ENCODE measurements at places on chromosomes 1 and 21.

DNA sequence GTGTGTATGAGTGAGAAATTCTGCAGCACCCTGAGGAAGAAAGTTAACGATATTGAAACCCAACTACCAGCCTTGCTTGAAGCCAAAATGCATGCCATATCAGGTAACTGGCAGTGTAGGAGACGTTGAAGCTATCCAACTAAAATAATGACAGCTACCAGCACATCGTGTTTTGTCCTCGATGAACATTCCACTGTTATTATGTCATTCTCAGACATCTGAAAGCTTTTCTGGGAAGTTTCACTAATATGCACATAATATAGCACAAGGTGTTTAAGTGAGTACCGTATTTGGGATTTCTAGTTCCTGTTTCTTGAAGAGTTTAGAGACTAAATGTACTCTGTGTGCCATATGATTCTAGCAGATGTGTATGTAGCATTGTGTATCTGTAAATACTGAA, 173.5 kb downstream of the DISC1 start:
- no peak for DNase-seq

DNA sequence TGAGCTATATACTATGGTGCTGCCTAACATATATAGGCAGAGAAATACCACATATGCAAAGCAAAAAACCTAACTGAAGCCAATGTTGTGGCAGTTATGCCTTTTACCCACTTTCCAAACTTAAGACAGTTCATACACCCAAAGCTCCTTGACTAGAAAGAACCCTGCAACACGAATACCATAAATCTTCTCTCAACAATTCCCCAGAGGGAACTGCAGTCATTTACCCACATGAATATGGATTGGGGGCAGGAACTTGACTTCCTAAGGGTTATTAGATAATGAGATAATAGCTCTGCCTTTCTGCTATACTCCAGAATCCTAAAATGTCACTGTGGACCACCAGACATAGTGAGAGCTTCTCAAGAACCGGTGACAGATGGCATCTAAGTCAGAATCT, 2.9 kb upstream of the ASPM start:
- DNase-seq = no peak

- no peak for DNase-seq
These were observed 496.8 kb upstream of the ZRANB2 start for GRCh38 chr1:71577451-71578131.

GRCh38 chr21:35699361-35699760, 361.0 kb downstream of the SETD4 start:
- DNase-seq = no peak

DNA sequence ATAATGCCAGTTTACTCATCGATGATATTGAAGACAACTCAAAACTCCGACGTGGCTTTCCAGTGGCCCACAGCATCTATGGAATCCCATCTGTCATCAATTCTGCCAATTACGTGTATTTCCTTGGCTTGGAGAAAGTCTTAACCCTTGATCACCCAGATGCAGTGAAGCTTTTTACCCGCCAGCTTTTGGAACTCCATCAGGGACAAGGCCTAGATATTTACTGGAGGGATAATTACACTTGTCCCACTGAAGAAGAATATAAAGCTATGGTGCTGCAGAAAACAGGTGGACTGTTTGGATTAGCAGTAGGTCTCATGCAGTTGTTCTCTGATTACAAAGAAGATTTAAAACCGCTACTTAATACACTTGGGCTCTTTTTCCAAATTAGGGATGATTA, 13.7 kb downstream of the GGPS1 start:
- no peak for DNase-seq

- DNase-seq = no peak
These were observed 105.7 kb downstream of the LRRC53 start for GRCh38 chr1:74406759-74407158.

DNA sequence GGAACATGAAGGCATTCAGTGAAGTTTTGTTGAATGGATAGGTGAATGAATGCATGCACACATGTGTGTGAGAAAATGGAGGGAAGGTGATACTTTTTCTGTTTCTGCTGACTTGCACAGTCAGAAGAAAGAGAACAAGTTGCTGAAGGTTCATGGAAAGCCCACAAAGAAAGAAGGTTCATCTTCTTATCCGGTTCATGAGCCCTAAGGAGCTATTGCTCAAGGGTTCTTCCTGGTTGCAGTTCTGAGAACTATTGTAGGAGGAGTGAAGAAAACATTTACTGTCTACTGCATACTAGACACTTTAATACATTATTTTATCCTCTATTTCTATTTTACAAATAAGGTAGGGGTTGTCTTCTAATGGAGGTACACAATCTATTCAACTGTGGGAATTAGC, 13.4 kb upstream of the NIBAN1 start:
- no peak for DNase-seq

DNA sequence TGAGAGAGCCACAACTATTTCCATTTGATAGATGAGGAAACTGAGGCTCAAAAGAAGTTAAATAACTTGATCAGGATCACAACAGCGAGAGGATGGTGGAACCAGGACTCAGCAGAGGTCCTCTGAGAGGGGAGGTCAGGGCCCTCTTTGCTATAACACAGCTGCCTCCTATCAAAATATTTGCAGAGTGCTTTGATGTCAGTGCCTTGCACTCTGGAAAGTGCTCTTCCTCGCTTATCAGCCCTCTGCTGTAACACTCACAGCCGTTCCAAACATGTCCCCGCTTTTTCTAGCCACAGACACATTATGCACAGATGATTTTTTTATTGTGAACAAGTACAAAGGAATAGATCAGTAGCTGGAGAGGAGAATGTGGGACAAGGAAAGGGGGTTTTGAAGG, 71.8 kb upstream of the ARHGAP29 start:
- no peak for DNase-seq

DNA sequence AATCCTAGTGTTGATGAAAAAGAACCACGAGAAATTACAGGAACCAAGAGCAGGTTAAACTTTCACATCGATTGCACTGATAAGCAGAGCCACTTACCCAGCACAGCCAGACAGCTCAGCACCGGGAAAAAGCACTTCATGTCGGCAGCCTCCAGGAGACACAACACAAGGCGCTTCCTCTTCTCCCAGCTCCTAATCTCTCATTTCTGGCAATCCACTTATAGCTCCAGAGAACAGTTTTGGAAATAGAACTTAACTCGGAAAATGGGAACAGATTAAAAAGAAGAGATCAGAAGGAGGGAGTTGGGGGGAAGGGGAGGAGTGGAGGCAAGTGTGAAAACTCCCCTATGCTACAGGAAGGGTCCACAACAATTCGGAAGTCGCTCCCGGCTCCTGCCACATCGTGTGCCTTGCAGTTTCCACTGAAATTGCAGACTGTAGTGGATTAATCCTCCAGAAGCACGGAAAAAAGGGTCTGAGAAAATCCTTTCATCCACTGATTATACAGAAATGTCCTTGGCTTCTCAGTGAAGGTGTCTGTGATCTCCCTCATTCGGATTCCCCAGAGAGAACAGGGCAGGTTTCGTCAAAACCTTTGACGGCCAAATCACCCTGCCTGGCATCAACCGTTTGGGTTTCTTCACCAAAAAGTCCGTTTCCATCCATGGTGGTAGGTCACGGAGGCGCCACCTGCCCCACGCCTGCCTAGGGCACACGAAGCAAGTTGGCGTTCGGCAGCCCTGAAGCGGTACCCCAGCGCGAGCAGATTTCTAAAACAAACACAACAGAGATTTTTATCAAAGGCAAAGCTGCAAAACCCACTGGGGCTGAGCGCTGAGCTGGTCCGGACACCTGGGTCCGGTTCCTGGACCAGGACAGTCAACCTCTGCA, 1.1 kb downstream of the IGSF3 start:
- no peak for DNase-seq

- DNase-seq = no peak
These were observed 149.2 kb downstream of the CACNA1E start for GRCh38 chr1:181632492-181632891.

DNA sequence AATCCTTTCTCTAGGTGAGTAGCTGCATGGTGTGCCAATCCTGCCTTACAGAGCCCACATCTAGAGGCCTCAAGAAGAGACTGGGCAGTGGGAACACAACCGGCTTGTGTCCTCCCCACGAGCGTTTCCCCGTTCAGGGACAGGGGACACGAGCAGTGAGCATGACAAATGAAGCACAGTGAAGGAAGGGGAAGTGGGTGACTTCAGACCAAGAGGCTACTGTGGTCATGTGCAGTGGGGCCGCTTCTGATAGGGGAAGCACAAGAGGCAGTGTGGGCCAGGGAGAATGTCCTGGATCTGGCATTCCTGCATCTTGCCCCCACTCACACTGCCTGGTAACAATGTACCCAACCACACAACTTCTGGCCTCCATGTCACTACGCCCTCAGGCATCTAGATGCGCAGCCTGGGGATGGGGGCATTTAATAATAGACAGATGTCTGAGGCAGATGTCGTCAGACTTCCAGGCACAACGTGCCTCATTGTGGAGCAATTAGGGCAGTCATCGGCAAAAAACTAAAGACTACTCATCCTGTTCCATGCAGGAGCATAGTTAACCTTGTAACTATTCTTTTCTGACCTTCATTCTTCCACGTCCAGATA, 155.6 kb upstream of the NBPF11 start:
- no peak for DNase-seq

DNA sequence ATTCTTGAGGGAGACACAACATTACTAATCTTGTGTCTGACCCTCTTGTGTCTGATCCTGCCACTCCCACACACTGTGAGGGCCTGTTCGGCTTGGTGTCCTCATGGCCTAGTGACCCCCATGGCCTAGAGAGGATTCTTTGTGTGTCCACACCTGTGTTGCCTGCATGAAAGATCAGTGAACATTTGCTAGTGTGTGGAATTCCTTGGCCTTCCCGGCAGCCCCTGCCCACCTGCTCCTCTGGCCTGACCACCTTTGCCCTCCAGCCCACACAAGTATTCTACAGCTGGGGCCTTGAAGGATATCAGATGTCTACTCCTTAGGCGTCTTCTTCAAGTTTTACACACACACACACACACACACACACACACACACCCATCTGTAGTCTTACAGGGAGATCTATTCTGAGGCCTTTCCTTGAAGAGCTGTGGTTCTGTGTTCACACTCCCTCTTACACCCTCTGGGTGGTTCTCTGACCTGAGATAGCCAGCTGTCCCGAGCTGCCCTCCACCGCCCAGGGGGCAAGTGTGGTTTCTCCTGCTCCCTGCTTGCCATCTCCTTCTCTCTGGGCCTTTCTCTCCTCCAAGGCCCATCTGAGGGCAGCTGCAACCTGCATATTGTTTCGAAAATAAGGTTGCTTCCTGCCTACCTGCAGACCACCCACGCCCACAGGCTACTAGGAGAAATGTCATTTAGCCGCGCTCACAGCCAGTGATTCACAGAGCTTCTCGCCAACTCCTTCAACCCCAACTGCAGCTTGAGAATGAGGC, 45.4 kb downstream of the CD247 start:
- no peak for DNase-seq

GRCh38 chr1:52554756-52555155, 1.9 kb upstream of the TUT4 start:
- peak; percentile 22 for DNase-seq

DNA sequence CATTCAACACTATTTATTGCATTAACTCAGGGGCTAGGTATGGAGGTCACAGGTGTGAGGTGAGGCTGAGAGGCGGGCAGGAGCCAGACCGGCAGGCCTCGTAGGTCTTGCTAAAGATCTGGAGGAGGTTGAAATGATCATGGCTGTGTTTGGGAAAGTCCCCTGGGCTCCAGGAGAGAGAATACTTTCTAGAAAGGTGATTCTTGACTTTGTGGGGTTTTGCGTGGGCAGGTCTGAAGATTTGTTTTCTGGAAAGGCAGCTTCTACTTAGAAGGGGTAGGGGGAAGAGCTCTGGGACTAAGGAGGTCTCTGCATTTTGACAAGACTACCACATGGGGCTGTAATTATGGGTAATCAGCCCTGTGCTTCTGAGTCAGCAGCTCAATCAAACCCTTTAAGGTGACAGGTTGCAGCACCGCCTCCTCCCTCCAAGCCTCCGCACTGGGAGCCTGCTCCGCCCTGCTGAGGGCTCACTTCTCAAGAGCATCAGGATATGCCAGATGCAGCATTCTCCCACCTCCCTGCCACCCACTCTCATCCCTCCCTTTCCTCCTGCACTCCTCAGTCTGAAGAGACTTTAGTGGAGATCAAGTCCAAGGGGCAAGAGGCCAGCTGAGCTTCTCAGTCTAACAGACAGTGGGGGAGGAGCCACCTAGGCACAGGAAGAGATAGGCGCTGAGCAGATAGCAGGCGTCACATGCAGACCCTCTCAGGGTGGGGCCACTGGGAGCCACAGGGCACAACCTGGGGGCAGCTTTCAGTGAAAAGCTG, 30.5 kb downstream of the SLC30A1 start:
- DNase-seq = no peak

DNA sequence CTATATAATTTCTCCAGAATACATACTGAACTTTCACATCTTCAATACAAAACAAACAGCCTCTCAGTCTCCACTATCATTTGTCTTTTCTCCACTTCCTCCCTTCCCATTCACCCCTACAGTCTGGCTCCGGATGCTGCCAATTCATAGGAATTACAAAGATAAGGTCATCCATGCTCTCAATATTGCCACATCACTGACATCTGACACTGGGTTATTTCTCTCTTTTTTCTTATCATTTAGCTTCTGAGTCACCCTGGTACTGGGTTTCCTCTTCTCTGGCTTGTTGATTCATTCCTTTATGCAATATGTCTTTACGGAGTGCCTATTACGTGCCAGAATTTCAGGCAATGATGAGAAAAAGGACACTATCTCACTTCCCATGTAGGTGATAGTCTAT, 3.1 kb upstream of the SH3BP5L start:
- no peak for DNase-seq

GRCh38 chr1:8937701-8938100, 8.0 kb upstream of the CA6 start:
- DNase-seq = no peak

DNA sequence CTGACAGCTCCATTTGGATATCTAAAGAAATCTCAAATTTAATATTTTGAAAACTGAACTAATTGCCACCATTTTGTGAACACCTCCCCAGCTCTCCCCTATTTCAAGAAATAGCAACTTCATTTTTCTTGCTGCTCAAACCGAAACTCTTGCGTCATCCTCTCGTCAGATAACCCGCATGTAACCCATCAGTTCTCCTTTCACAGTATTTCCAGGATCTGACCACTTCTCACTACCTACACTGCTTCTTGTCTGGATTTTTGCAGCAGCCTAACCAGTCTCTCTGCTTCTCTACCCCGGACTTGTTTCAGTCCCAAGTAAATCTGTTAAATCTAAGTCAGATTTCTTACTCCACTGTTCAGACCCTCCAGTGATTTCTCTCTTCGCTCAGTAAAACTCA, 75.6 kb downstream of the MTR start:
- no peak for DNase-seq

- DNase-seq = no peak
These were observed 5.2 kb downstream of the ITPKB start for GRCh38 chr1:226733876-226734275.
